Midbrain (tissue), 1 donor: ENCODE measurements at places on chromosomes 5 and 9.

DNA sequence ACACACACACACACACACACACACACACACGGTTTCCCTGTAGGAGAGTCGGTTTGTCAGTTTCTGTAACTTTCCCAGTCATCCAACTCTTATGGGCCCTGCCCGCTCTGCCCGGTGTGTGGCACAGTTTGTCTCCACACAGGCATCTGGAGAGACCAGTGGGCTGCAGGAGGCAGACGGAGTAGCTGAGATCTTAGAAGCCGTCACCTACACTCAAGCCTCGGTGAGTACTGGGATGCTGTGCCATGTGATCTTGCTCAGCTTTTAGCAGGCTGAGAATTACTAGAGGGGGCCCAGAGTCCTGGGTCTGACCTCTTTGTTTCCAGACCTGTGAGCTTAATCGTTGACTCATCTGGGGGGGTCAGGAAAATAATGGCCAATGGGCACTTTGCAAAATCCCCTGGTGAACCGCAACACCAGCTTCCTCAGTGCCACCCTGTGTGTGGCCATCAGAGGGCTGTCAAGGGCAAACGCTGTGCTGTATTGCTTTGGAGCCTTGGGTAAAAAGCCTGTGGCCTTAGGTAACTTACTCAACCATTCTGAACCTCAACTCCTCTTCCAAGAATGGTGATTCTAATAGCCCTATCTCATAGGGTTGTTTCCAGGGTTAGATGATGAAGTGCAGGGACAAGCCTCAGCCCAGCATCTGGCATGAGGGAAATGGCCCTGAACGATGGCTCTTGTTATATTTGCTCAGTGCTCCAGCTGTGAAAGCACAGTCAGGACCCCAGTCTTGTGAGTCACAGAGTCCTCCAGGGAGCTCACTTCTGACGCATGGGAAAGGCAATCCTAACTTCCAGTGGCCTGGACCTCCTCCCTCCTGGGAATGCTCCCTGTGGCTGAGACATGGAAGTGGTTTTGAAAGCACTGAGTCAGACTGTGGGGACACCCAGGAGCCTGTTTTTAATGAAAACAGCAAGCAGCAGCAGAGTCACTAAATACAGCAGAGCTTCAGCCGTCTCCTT lies 45.6 kb downstream of the COL15A1 start:
- no peak for DNase-seq

DNA sequence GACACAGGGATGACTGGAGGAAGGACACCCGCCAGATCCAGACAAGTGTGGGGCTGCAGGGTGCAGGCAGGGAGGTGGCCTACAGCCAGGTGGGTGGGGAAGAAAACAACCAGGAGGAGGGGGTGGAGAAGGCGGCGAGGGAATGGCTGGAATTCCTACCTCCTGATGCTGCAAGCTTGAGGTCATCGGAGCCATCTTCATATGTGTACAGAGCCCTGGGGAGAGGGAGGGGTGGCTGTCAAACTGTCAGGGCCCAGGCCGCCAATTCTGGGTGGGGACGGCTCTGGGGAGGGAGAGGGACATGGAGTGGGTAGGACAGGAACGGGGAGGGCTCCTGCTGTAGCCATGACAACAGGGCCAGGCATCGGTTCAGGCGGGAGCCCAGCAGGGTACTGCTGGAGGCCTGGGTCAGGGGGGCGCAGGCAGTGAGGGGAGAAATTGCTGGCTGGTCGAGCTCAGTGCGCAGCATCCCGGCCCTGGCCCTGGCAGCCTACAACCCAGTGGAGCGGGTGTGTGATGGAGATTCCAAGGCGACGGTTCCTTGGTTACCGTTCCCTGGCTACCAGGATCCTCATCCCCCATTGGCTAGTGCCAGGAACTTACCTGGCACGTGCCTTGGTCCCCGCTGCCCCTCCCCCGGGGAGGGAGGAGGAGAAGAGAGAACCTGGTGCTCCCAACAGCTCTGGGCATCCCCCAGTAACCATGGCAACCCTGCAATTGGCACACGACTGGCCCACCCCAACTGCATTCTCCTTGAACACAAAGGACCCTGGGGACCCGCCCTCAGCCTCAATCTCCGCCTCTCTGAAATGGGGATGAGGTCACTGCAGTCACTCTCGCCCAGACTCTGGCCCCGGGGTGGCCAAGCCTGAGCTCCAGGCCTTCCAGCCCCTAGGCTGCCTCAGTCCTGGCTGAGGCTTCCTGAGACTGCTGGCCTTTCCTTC lies 4.5 kb downstream of the DBN1 start:
- DNase-seq, result peak; percentile 19

- DNase-seq, result no peak
These were observed 71.7 kb upstream of the RAD23B start for GRCh38 chr9:107211284-107211923.

- no peak for DNase-seq
These were observed 7.5 kb upstream of the PTGDS start for GRCh38 chr9:136969774-136970173.

DNA sequence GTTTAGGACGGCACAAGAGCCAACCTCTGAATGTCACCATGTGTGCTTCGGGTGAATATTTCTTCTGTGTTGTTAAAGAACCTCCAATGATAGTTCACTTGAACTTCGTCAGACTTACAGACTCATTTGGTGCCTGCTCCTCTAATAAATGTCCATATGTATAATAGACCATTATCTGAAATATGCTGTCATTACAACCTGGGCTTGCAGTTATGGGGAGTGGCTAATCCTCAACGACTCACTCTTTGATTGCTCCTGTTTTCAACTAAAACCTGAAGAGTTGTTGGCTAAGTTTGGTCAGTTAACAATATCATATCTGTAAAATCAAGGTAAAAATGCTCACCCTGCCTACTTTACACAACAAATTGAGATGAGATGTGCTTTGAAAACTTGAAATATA lies 298.7 kb upstream of the PTGER4 start:
- no peak for DNase-seq

- no peak for DNase-seq
These were observed 34.2 kb downstream of the MTAP start for GRCh38 chr9:21836437-21837161.

GRCh38 chr5:150129813-150130492 lies 25.7 kb downstream of the PDGFRB start:
- DNase-seq, result peak; percentile 48

DNA sequence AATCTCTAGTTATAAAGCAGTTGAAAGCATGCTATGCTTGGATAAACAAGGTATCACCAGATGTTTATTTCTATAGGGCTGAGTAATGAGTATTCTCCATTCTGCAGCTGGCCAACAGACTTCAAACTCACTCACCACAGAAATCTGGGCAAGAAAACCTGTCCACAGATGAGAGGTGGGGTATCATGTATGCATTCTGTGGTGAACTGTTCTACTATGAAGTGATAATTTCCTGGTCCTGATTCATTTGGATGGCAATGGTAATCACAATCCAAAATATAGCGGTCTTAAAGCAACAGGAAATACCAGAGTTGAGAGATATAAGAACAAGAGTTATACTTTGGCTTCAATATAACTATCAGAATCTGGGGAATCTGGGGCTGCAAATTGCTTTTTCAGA lies 65.9 kb upstream of the EFNA5 start:
- no peak for DNase-seq

DNA sequence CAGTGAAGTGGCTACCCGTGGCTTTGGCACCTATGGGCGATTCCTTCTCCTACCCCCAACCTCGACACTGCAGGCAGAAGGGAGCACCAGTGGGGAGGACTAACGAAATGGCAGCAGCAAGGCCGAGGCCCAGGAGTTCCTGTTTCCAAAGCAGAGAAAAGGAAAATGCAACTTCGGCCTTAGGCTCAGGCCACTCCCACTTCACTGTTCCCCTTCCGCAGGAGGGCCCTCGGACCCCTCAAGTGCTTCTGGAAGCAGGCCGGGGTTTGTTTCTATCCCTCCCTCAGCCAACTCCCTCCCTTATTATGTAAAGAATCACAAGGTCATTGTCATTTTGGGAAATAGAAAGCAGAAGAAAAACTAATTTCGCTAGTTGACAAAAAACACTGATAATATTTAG lies 36.4 kb upstream of the NKX2-5 start:
- DNase-seq, result no peak

DNA sequence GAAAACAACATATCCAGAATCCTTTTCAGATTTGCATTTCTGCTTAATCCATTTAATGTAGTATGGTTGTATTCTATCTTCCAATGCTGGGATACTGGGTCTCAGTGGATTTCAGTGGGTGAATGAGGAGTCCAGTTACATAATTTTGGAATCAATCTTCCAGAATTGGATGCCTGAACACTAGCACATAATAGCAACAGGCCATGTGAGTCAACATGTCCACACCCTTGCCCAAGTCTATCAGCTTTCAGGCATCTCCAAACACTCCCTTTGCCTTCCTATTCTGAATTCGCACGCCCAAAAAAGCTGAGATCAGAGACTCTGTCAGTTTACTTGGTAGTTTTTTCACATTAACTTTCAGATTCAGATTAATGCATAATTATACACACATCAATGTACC lies 202.6 kb downstream of the TSSK1B start:
- DNase-seq, result no peak

DNA sequence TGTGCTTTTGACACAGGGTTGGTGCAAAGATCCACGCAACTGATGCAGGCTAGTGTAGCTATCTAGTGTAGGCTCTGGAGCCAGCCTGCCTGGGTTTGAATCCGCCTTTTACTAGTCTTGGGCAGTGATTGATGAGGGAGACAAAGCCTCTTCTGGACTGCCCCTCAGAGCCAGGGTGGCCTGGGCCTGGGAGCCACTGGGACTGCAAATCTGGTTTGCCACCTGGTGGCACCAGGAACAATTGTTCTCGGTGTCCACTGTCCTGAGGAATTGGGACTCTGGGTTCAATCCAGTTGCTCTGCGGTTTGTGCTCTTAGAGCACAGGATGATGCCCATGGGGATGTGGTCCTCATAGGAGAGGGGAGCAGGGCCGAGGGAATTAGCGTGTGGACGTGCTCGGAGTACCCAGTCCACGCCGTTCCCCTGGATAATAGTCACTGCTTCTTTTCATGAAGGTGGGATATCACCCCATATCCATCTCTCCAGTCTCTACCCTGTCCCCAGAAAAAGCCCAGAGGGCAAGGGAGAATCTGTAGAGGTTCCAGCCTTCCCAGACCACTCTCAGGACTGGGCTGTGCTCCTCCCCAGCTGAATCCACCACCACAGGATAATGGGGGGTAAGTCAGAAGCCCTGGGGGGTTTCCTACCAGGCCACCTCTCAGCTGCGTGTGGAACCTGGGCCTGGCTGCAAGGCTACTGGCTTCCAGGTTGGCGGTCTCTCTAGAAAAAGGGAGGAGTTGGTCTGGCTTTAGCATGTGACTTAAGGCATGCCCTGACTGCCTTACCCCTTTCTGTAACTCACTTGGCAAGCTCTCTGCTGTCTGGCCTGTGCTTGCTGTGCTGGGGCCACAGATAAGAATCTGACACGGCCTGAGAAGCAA lies 1.9 kb downstream of the B4GALT7 start:
- DNase-seq, result no peak

- DNase-seq, result peak; percentile 31
These were observed 71.9 kb upstream of the RANBP3L start for GRCh38 chr5:36373527-36374086.
